HFF-Myc (cell line): ENCODE measurements at places on chromosomes 16 and 17.

- no peak for DNase-seq
Observed at GRCh38 chr16:53849994-53850393, 146.0 kb downstream of the FTO start.

GRCh38 chr17:47703191-47703591, 9.2 kb downstream of the TBKBP1 start:
- no peak for DNase-seq

- no peak for DNase-seq
Observed at GRCh38 chr16:86952769-86953168, 364.4 kb downstream of the C16orf95 start.

DNA sequence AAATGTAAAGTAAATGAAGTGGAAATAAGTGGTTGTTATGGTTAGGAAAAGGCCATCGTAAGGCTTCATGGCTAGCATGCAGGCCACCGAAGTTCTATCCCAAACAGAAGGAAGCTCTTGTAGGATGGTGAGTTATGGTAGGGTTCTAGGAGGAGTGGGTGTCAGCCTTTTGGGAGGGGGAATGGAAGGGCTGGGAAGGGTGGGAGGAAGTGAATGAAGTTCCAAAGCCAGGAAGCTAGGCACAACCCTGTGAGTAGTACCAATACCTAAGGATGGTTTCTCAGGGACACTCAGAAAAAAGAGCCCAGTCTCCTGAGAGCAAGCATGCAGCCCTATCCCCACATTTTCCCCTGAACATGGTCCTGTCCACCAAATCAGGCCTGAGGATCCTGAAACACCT, 36.3 kb upstream of the CDRT4 start:
- no peak for DNase-seq

DNA sequence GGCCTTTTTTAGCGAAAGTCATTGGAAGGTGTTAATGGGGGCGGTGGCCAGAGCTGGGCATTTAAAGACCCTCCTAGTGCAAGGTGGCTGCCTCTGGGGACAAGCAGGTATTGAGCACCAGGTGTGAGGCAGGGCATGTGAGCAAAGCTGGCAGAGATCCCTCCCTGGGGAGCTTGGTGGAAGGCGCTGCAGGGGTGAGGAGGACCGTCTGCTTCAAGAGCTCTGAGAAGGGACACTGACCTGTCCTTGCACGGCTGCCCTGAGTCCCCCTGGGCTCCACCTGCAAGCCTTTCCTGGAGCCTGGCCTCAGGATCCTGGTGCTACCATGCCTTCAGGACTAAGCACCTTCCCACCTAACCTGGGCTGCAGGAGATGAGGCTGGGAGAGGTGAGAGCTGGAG, 127.0 kb upstream of the CIBAR2 start:
- DNase-seq = no peak

- DNase-seq = no peak
Observed at GRCh38 chr17:45018848-45019711, 32.4 kb downstream of the DCAKD start.

GRCh38 chr16:69494991-69495392, 70.6 kb downstream of the CYB5B start:
- DNase-seq = no peak

GRCh38 chr16:17271687-17272086, 199.1 kb downstream of the XYLT1 start:
- no peak for DNase-seq

DNA sequence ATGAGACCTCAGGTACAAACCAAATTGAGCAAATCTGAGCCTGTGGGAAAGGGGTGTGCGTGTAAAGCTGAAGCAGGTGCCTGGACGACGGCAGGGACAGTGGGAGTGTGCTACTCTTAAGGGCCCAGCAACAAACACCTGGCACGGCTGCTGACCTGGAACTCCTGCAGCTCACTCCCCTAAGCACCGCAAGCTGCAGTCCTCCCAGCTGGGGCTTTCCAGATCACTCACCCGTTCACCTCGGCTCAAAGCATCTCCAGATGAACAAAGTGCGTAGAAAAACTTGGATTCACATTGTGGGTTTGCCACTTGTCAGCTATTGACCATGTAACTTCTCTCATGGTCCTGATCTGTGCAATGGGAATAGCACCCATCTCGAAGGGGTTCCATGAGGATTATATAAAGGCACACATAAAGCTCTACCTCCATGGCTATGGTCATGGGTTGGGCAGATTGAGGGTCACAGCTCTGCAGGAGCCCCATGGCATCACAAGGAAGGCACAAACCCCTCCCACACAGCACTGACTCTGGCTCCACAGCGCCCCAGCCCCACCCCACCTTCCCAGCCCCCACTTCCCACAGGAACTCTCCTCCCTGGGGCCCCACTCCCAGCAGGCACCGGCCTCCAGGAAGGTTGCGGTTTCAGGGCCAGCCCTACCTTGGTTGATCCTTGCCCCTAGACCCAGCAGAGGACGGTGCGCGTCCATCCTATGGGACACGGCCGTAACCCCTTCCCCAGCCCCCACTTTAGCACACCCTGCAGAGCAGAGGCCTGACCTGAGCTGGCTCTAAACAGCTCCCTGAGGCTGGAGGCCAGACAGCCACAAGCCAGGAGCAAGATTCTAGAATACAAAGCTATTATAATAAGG, 21.9 kb downstream of the ST3GAL2 start:
- DNase-seq = no peak

- no peak for DNase-seq
Observed at GRCh38 chr17:57669671-57670529, 75.2 kb downstream of the CCDC182 start.

DNA sequence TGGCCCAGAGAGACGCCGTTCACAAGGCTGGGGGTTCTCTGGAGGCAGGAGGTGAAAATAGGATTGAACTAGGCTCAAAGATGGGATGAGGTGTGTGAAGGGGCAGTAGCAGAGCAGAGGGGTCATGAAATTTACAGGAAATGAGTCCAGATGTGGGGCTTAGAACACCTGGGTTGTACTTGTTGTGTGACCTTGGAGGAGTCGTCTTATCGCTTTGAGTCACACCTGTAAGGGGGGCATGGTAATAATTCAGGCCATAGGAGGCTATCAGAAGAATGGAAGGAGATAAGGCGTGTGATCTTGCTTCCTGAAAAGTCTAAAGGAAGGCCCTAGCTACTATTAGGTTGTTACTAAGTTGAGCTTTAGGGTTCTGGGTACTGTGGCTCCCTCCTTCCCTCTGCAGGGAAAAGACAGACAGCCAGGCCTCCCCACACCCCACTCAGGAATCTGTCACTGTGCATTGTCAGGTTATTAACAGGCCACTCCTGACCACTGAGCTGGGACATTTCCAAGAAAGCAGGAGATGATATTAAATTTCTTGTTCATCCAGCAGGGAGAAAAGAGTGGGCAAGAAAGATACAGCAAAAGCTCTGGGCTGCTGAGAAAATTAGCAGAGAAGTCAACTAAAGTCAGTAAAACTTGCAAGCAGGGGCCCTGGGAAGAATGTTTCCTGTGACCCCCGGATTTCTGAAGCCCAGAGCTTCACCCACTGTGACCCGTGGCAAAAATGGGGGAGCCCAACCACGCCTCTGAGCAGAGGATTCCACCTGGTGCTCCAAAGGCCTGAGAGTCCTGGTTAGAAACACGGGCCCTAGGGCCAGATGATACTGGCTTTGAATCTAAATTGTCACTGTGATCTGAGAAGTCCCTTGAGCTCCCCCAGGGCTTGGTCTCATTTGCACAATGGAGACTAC, 6.0 kb upstream of the CDC42EP4 start:
- DNase-seq = no peak

DNA sequence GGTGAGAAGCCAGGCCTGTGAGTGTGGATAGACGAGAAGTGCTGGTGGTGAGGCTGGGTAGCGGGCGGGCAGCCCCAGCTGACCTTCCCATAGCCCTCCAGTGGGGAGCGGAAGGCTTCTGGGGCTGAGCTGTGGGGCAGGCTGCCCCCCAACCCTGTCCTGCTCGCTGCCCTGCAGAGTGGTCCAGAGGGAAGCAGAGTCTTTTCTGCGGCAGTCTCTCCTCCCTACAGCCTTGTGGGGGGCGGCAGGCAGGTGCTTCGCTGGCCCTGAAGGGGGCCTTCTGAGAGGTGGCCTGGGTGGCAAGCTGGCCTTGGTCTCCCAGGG, 3.7 kb downstream of the NLGN2 start:
- no peak for DNase-seq

DNA sequence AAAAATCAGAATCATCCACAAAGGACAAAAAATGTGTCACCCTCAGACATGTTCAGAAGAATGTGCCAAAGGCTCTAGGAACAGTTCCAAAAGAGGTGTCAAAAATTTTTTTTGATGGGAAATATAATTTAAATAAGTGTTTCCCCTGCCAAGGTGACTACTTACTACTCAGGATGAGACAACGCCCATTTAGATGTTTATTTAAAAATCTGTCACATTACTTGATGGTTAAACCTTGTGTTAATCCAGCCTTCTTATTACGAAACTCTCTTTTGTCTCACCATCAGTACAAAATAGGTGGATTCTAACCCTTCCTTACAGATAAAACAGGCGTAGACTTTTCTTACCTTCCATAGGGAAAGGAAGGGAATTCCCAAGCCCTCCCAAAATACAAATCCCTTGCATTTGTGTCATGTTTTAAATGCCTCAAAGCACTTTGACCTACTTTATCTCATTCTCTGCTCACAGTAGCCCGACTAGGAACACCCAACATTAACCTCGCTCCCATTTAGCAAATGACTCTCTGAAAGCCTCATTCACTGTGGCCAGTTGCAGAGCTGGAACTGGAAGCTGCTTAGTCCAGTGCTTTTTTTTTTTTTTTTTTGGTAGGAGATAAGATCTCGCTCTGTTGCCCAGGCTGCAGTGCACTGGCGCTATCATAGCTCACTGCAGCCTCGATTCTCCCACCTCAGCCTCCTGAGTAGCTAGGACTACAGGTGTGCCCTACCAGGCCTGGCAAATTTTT, 5.8 kb upstream of the GNA13 start:
- no peak for DNase-seq

- DNase-seq = no peak
Observed at GRCh38 chr17:57375040-57375769, 118.9 kb downstream of the MSI2 start.

DNA sequence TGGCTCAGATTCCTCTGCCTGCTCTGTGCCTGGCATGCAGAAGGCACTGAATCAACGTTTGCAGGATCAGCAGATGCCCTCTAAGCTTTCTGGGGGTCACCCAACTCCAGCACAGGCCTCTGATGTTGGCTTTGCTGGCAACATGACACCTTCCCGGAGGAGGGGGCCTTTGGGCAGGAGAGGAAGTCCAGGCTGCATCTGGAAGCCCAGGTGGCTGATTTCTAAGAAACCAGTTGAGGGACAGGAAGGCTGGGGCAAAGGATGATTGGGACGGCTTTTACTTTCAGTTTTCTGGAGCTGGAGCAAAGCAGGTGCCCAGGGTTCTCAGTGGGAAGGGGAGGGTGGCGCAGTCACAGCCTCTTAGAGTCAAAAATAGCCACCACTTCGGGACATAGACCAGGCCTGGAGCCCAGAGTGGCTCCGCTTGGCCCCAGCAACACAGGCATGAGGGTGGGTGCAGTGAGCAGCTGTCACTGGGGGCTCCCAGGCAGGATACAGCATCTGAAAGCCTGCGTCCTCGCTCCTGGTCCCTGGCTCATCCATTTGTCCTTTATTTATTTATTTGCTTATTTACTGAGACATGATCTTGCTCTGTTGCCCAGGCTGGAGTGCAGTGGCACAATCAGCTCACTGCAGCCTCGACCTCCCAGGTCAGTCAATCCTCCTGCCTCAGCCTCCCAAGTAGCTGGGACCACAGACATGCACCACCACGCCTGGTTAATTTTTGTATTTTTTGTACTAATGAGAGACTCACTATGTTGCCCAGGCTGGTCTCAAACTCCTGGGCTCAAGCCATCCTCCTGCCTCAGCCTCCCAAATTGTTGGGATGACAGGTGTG, 15.1 kb downstream of the SOCS1 start:
- DNase-seq = no peak
